NK-92 treated with Interleukin-12 subunit alpha and Interleukin-12 subunit beta, amount 100 ng/mL, for 24 hours (cell line): ENCODE measurements at places on chromosomes 13 and 19.

DNA sequence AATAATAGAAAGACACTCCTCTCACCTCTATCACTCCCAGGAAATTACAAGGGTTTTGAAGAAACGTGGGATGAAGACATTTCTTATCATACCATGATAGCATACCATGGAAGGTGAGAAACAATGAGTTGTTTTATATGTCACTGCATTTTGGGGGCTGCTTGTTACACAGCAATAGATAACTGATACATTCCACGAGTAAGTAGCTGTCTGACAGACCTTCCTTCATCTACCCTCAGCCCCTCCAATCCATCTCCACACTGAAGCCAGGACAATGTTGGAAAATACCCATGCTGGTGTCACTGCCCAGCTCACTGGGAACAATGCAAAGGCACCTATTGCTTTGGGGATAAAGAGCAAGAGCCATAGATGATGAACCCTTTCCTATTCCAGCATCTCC lies 68.9 kb upstream of the USP29 start:
- no peak for DNase-seq

DNA sequence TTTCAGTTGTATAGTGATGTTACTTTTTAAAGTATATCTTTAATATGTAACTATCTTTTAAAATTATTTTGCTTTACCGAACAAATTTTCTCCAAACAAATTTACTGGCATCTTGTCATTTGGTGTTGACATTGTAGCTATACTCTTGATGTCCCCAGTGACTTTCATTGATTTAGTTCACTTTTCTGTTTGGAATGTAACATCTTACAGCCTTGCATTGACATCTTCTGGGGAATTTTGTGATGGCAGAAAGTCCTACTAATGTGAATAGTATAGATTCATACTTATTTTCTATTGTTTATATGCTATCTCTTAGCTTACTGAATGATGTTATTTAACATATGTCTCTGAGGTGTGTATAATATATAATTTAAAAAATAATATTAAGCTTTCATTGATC lies 800.9 kb upstream of the ATXN8OS start:
- no peak for DNase-seq

DNA sequence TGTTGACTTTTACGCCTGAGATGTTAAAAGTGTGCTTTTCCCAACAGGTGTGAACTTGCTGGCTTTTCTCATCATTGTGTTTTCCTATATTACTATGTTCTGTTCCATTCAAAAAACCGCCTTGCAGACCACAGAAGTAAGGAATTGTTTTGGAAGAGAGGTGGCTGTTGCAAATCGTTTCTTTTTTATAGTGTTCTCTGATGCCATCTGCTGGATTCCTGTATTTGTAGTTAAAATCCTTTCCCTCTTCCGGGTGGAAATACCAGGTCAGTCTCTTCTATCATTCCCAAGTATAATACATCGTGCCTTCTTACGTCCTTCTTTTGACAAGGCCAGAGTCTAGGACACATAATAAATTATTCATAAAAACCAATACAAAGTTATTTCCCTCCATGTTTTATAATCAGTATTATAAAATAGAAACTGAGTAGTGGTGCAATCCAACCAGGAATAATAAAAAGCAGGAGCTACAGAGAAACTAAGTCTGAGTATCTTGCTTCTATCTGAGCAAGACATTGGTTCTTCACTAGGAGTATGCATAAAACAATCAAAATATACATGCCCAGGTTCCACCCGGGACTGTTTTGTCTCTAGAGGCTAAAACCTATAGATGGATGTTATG lies 57.9 kb downstream of the RXFP2 start:
- DNase-seq = no peak

DNA sequence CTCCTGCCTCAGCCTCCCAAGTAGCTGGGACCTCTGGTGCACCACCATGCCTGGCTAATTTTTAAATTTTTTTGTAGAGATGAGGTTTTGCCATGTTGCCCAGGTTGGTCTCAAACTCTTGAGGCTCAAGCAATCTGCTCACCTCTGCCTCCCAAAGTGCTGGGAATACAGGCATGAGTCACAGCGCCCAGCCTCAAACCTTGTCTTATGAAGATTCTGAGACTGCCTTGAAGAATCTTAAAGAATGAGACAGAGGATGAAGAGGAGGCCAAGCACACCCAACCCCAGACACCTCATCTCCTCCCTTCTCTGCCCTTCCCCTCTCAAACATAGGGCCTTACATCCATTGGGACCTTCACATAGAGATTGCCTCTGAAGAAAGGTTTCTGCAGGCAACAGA lies 179.7 kb downstream of the ABCC4 start:
- DNase-seq = no peak

DNA sequence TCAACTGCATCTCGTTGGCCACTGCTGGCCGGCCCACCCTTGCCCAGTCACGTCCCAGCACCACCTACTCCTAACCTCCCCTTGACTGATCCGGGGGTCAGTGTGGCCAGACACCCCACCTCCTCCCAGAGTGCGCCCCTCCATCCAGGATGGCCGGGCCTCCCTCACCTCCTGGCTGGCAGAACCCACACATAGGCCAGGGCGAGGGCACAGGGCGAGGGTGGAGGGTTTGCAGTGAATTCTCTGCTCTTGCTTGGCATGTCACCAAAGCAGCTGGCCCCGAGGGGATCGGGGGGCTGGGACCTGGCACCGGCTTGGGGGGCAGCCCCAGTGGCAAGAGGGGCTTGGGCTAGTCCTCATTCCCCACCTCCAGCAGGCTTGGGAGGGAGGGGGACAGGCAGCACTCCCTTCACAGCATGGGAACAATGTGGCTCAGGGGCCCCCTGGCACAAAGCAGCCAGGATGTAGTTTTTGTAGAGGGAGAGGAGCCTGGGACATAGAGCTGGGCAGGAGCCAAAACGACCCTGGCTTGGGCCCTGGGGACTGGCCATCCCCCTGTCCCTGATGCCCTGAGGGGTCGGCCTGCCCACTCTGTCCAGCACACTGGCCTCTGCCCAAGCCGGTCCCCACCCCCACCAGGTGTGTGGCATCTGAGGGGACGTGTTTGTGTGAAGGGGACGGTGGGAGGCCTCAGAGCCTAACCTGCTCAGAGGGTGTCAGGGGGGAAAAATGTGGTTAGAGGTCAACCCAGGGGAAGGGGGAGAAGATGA lies 28.5 kb upstream of the ASF1B start:
- DNase-seq = no peak

GRCh38 chr19:12786141-12786870 lies 5.0 kb upstream of the JUNB start:
- DNase-seq = no peak

DNA sequence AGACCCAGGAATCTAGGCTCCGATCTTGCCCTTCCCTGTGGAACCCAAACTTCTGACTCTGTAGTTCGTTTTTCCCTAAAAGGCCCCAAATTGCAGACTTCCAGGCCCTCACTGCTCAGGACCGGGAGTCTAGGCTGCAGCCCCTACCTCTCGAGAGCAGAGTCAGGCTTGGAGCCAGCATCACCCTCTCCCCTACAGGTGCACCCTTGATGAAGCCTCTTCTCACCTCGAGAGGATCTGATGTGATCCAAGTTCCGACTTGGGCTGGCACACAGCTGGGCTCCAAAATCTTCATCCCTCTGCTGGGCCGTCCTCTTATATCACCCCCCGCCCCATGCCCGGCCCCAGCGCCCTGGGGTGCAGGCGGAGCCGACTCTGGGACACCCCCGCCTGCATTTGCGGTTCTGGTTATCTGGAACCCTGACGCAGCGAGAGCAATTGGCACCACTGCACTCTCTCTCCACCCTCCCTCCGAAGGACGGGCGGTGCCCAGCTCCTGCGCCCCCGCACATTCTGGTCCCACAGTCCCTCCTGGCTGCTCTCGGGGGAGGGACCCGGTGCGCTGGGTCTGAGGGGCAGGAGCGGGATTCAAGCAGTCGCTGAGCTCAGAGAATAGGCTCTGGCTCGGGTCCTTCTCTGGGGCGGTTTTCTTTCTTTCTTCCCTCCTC lies at the start of gene KLK7:
KLK7 (minus strand) TSS at position 293 of the 668 bp plus-strand sequence. CDS start 1,518 bp downstream, outside the sequence.
- DNase-seq = no peak

DNA sequence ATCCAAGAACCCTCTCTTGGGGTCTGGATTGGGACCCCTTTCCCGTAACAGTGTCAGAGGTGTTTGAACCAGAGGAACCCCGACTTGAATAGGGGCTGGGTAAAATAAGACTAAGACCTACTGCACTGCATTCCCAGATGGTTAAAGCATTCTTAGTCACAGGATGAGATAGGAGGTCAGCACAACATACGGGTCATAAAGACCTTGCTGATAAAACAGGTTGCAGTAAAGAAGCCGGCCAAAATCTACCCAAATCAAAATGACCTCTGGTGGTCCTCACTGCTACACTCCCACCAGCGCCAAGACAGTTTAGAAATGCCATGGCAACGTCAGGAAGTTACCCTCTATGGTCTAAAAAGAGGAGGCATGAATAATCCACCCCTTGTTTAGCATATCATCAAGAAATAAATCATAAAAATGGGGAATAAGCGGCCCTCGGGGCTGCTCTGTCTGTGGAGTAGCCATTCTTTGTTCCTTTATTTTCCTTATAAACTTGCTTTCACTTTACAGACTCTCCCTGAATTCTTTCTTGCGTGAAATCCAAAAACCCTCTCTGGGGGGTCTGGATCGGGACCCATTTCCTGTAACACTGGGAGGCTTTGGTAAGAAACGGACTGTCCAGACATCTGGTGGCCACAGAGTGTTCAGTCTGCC lies 4.4 kb upstream of the SIN3B start:
- no peak for DNase-seq

DNA sequence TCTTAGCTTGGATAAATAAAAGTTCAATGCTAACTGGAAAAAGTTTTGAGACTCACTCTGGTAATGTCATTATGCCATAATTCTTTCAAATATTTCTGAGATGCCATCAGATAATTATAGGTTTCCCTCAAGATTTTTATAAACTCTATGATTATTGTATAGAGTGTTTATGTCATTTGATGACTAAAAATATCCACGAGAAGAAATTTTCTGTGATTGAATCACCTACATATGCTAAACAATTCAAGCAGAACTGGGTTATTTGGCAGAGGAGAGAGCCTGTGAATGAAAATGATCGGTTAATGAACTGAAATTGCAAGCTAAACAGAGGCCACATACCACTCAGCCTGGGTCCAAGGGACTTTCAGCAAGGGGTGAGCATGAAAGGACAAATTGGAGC lies 92.6 kb upstream of the TSC22D1 start:
- DNase-seq = no peak

- no peak for DNase-seq
Measured at GRCh38 chr13:73966331-73966730, 167.9 kb downstream of the KLF12 start.

GRCh38 chr19:28176193-28176592 lies 1036.8 kb downstream of the UQCRFS1 start:
- no peak for DNase-seq

DNA sequence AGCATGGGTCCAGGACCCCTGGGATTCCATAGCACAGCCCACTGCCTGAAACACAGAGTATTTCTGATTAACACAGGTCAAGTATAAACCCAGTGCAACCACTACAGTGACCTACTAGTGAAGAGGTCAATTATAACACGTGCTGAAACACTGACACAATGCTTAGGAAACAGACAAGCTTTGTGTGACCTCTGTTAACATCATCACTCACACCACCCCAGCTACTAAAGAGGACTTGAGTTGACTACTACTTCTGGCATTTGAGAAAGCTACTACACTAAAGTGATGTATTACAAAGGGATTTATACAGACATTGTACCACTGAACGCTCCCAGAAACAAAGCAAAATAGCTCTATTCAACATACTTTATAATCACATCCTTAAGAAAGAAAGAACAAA lies 1935.9 kb upstream of the PCDH20 start:
- DNase-seq = no peak
